ENCODE measurements at places on chromosomes 7 and 10.

DNA sequence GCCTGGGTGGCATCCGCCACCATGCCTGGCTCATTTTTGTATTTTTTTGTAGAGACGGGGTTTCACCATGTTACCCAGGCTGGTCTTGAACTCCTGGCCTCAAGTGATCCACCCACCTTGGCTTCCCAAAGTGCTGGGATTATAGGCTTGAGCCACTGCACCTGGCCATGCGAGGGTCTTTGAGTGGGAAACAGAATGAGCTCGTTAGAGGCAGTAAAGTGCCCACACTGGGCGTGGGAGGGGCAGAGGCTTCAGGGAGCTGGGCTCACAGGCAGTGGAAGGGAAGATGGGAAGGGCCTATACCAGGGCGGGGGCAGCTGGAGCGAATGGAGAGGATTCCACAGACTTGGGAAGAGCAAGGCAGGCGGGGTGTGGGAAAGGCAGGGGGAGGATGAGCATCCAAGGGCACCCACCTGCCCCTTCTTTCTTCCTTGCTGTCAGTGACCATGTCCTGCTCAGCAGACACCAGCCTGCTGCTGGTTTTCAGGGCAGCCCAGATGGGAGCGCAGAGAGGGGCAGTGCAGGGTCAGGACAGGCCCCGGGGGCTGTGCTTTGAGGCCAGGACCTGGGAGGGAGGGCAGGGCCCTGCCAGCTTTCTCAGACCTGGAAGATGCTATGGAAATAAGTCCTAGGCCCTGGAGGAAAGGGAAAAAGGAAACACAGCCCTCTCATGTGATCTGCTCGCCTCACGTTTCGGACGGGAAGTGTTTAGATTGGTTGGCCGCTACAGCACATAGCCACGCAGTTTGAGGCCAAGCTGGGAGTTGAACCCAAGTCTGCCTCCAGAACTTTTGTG is 4.2 kb downstream of the FZD9 start:
- no peak for DNase-seq

DNA sequence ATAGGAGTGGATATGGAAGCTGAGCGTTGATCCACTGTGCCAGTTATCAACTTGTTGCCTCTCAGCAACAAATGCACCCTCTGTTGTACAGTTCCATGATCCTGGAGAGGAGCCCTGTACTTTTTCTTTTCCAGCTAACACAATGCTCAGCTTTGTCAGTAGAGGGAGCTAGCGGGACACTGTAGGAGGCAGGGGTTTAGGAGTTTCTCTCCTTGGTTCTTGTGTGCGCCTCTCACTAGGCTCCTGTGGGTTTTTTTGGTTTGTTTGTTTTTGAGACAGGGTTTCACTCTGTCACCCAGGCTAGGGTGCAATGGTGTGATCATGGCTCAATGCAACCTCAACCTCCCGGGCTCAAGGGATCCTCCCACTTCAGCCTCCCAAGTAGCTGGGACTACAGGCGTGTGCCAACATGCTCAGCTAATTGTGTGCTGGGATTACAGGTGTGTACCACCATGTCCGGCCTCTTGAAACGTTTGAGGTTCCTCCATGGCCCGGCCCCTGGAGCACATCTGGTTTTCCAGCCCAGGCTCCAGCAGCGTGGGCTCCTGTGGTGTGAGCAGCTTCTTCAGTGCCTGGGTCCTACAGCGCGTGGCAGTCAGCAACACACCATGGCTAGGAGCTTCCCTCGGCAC is 12.0 kb upstream of the MARVELD1 start:
- no peak for DNase-seq

DNA sequence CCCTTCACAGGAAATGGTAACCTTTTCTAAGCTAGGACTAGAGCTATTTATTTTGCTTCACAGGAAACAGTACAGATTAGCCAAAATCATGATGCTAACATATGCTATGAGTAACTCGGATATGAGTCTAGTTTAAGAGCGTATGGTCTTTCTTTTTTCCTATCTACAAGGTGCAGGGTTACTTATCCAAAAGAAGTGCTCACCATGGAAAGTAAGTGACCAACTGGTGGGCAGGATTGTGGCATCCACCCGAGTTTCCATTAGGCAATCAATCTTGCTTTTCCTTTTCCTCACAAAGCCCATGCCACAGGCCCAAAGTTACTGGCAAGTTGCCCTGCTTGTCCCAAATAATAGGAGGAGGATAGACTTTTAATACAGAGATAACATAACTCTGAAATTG is 765.1 kb upstream of the POM121L12 start:
- no peak for DNase-seq

- no peak for DNase-seq
Observed at GRCh38 chr7:43864126-43864525, 5.2 kb downstream of the MRPS24 start.

- no peak for DNase-seq
Observed at GRCh38 chr10:77244286-77244685, 393.3 kb downstream of the KCNMA1 start.

GRCh38 chr10:15346440-15347141 is 24.5 kb downstream of the FAM171A1 start:
- no peak for DNase-seq

DNA sequence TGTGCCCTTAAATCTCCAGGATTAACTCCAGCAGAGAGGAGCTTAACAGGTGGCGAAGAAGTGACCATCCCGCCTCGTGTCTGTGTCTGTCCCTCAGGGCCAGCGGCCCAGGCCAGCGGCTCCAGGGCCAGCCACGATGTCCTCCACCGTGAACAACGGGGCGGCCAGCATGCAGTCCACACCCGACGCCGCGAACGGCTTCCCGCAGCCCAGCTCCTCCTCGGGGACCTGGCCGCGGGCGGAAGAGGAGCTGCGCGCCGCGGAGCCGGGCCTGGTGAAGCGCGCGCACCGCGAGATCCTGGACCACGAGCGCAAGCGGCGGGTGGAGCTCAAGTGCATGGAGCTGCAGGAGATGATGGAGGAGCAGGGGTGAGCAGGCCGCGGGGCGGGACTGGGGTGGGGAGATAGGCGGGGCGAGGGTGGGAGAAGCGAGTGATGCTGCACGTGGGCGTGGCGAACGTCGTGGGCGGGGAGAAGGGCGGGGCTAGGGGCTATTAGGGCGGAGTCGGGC is 33.3 kb downstream of the SRRM3 start:
- DNase-seq = peak; percentile 30

GRCh38 chr10:87863053-87863943 is at the start of the genes KLLN and PTEN:
KLLN (minus strand) TSS chr10:87863533; CDS start chr10:87862487, 1,046 bp downstream.
PTEN (plus strand) TSS chr10:87863625; CDS start chr10:87864470, 845 bp downstream.
- peak; percentile 62 for DNase-seq
